Small intestine (tissue), 16 donors: ENCODE measurements at places on chromosomes 1 and 21.

- peak overlapping the region; percentile 89 for H3K27ac ChIP-seq
- no peak for DNase-seq
- no peaks in the 10 kb centered on the region for H3K36me3 ChIP-seq
- peaks cover 3% of the 10 kb centered on the region for H3K27me3 ChIP-seq
- peak overlapping the region; percentile 44 for H3K4me3 ChIP-seq
These were observed 1.1 kb downstream of the AKT3 start for GRCh38 chr1:243848858-243849420.

DNA sequence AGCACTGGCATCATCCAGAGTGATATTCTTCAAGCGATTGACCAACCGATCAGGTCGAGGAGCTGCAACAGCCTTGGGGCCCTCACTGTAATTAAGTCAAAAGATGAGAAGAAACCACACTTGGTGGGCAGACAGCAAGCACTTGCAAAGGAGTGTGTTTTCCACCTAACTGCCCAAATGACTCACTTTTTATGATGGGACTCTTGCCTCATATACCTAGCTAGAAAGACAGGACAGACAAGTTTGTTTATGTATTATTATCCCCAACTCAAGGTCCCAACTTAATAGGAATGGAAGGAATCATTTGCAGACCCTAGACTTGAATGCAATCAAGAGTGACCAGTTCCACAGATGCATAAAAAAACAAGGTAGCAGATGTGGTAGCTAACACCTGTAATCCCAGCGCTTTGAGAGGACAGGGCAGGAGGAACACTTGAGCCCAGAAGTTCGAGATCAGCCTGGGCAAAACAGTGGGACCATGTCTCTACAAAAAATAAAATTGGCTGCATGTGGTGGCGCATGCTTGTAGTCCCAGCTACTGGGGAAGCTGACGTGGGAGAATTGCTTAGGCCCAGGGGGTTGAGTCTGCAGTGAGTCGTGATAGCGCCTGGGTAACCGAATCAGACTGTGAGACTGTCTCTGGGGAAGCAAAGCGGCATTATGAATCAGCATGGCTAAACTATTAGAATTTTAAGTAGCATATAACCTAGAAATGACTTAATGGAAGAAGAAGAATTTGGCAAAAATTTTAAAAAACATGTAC is 2.3 kb upstream of the NRAS start:
- peaks cover 21% of the 10 kb centered on the region for H3K4me1 ChIP-seq
- no peak overlapping the region for H3K27ac ChIP-seq
- peak; percentile 45 for DNase-seq
- H3K36me3 ChIP-seq: peaks cover 29% of the 10 kb centered on the region

- DNase-seq: no peak
- no peak overlapping the region for H3K4me3 ChIP-seq
- no peaks in the 10 kb centered on the region for H3K27me3 ChIP-seq
- H3K27ac ChIP-seq: no peak overlapping the region
- peaks cover 4% of the 10 kb centered on the region for H3K4me1 ChIP-seq
- H3K36me3 ChIP-seq: no peaks in the 10 kb centered on the region
These were observed 6.5 kb upstream of the NEGR1 start for GRCh38 chr1:72288886-72289285.

- no peak overlapping the region for H3K27ac ChIP-seq
- no peak overlapping the region for H3K4me3 ChIP-seq
These were observed 6.4 kb upstream of the KANK4 start for GRCh38 chr1:62325681-62326080.

GRCh38 chr1:202159534-202160371 is 649 bp downstream of the PTPN7 start:
- no peak for DNase-seq
- H3K4me1 ChIP-seq: peaks cover 12% of the 10 kb centered on the region
- H3K36me3 ChIP-seq: no peaks in the 10 kb centered on the region
- H3K4me3 ChIP-seq: peak overlapping the region; percentile 51
- peak overlapping the region; percentile 73 for H3K27ac ChIP-seq

- peaks cover 14% of the 10 kb centered on the region for H3K4me1 ChIP-seq
- H3K27ac ChIP-seq: no peak overlapping the region
- no peak for DNase-seq
- H3K4me3 ChIP-seq: no peak overlapping the region
These were observed 6.0 kb downstream of the FOXJ3 start for GRCh38 chr1:42328916-42329496.

GRCh38 chr1:201213106-201213770 is 22.6 kb downstream of the IGFN1 start:
- H3K4me1 ChIP-seq: no peaks in the 10 kb centered on the region
- no peak overlapping the region for H3K27ac ChIP-seq
- no peak overlapping the region for H3K4me3 ChIP-seq
- DNase-seq: no peak

DNA sequence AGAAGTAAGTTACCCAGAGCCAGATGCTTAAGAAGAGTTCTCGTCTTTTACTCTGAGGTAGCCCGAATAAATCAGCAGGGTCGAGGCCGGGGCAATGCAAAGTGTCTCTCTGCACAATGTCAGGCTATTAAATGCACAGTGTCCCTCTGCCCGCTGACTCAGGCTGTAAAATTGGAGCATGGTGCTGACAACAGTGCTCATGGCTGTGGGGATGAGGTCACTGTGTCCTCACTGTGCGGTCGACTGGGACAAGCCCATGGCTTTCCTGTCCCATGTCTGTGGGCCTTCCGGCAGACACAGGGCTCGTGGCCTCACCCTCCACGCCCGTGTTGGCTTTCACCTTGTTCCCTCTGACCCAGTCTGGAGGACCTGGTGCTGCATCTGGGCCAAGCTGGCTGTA is 14.6 kb upstream of the SLC2A1 start:
- no peak overlapping the region for H3K27ac ChIP-seq
- peaks cover 12% of the 10 kb centered on the region for H3K4me1 ChIP-seq
- DNase-seq: peak; percentile 74

GRCh38 chr1:150352866-150353265 is 11.1 kb upstream of the RPRD2 start:
- H3K36me3 ChIP-seq: peaks cover 2% of the 10 kb centered on the region
- H3K27me3 ChIP-seq: no peaks in the 10 kb centered on the region
- H3K4me1 ChIP-seq: no peaks in the 10 kb centered on the region

DNA sequence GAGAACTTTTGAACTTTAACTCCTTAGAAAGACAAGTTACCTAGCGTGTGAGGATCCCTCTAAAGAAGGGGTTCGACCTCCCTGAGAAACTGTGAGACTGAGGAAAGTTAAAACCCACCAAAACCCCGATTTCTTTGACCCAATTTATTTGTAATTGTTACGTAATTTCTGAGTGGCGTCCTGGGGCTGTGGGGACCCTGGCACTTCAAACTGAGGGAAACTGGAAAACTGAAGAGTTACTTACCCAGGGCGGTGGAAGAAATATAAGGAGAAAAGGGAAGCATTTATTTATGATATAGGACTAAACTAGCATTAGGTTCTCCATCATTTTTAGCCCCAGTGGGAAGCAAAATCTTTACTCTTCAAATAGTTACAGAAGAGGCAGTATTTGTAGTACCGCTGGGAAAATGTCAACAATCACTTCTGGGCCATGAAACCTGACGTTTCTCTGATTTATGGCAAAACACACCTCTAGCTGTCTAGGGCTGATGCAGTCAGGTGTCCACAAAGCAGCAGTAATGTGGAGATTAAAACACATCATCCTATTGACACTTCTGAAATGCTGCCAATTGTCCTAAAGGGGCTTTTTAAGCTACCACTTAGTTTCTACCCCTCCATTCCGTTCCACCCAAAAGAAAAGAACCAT is 430 bp downstream of the S100B start:
- H3K36me3 ChIP-seq: no peaks in the 10 kb centered on the region
- H3K4me3 ChIP-seq: no peak overlapping the region
- no peak overlapping the region for H3K27ac ChIP-seq
- H3K27me3 ChIP-seq: no peaks in the 10 kb centered on the region

- H3K4me1 ChIP-seq: peaks cover 9% of the 10 kb centered on the region
- H3K36me3 ChIP-seq: peaks cover 9% of the 10 kb centered on the region
- H3K27me3 ChIP-seq: no peaks in the 10 kb centered on the region
These were observed 84.1 kb upstream of the ZNF326 start for GRCh38 chr1:89910780-89911179.

- no peaks in the 10 kb centered on the region for H3K36me3 ChIP-seq
- H3K27me3 ChIP-seq: no peaks in the 10 kb centered on the region
- DNase-seq: no peak
- no peak overlapping the region for H3K4me3 ChIP-seq
- peaks cover 2% of the 10 kb centered on the region for H3K4me1 ChIP-seq
These were observed 5.6 kb upstream of the DHCR24 start for GRCh38 chr1:54892586-54892985.

DNA sequence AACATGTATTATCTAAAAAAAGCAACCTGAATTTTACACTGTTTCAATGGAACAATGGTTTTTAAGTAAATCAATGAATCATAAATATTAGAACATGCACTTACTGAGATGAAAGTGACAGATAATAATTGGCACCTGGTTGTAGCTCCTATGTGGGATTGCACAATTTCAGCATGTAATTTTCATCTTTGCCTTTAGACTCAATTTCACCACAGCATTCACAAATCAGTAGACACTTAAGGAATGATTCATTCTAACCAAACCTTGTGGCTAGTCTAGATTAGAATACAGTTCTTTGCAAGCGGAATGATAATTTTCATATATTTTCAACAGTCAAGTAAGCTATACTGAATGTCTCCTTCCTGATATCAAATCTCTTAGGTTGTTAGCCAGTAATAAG is 853.4 kb downstream of the KCNT2 start:
- DNase-seq: no peak
- H3K27me3 ChIP-seq: no peaks in the 10 kb centered on the region

DNA sequence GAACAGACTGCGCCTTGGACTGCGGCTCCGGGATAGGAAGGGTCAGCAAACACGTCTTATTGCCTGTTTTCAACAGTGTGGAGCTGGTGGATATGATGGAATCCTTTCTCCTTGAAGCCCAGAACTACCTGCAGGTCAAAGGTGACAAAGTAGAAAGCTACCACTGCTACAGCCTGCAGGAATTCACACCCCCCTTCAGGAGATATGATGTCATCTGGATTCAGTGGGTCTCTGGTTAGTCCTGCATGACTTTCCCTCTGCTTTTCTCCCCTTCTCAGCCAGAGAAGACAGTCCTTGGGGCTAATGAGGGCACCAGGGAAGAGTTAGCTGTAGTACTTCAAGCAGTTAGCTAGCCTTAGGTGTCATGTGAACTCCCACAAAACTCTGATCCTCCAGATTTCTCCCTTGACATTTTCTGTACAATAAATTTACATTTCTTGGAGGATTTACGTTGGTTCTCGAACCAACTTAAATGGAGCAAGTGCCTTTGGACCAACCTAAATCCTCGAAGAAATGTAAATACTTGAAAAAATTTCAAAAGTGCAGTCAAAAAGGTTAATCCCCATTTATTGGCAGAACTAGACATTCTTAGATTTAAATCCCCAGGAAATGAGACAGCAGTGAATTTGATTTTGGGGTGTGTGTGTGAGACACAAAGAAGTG is 20.9 kb downstream of the NTMT2 start:
- H3K4me1 ChIP-seq: no peaks in the 10 kb centered on the region
- no peaks in the 10 kb centered on the region for H3K27me3 ChIP-seq
- no peak overlapping the region for H3K27ac ChIP-seq
- no peak for DNase-seq
- no peaks in the 10 kb centered on the region for H3K36me3 ChIP-seq
- H3K4me3 ChIP-seq: no peak overlapping the region

- no peak for DNase-seq
- H3K4me3 ChIP-seq: no peak overlapping the region
- no peaks in the 10 kb centered on the region for H3K27me3 ChIP-seq
- no peaks in the 10 kb centered on the region for H3K36me3 ChIP-seq
- H3K4me1 ChIP-seq: no peaks in the 10 kb centered on the region
These were observed 252.4 kb upstream of the DUSP10 start for GRCh38 chr1:221994274-221994698.

DNA sequence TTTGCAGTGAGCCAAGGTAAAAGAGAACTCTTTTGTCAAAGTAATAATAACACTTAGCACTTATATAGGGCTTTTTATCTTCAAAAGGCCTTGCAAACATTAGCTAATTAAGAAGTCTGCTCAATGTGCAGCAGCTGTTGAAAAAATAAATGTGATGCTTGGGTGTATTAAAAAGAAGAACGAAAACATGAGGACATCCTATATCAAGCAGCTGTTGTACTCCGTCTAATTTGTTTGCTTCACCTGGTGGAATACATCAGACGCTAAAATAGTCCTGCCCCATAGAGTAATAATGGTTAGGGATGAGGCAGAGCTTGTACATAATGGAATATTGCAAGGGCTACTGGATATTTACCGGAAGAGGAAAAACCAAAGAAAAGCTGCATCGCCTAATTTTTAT is 299.5 kb downstream of the ST6GALNAC3 start:
- no peaks in the 10 kb centered on the region for H3K27me3 ChIP-seq
- no peaks in the 10 kb centered on the region for H3K36me3 ChIP-seq
- no peak for DNase-seq
- no peaks in the 10 kb centered on the region for H3K4me1 ChIP-seq
- no peak overlapping the region for H3K4me3 ChIP-seq

GRCh38 chr1:11039351-11040104 is 7.5 kb downstream of the MASP2 start:
- H3K4me3 ChIP-seq: no peak overlapping the region
- no peaks in the 10 kb centered on the region for H3K4me1 ChIP-seq
- no peak for DNase-seq

DNA sequence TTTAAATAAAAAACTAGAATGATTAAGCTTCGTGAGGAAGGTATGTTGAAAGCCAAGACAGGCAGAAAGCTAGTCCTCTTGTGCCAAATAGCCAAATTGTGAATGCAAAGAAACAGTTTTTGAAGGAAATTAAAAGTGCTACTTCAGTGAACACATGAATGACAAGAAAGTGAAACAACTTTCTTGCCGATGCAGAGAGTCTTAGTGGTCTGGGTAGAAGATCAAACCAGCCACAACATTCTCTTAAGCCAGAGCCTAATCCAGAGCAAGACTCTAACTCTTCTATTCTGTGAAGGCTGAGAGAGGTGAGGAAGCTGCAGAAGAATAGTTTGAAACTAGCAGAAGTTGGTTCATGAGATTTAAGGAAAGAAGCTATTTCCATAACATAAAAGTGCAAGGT is 63.2 kb downstream of the TTC3 start:
- no peak overlapping the region for H3K4me3 ChIP-seq
- no peaks in the 10 kb centered on the region for H3K4me1 ChIP-seq
- no peaks in the 10 kb centered on the region for H3K27me3 ChIP-seq
- H3K27ac ChIP-seq: no peak overlapping the region
- H3K36me3 ChIP-seq: peaks cover 18% of the 10 kb centered on the region

GRCh38 chr1:4494558-4494957 is 159.9 kb upstream of the AJAP1 start:
- H3K36me3 ChIP-seq: no peaks in the 10 kb centered on the region
- no peak overlapping the region for H3K4me3 ChIP-seq
- no peaks in the 10 kb centered on the region for H3K4me1 ChIP-seq
- H3K27ac ChIP-seq: no peak overlapping the region
- H3K27me3 ChIP-seq: no peaks in the 10 kb centered on the region
- DNase-seq: no peak

GRCh38 chr1:15850471-15851001 is 3.0 kb downstream of the SPEN start:
- H3K27me3 ChIP-seq: no peaks in the 10 kb centered on the region
- no peaks in the 10 kb centered on the region for H3K4me1 ChIP-seq
- no peak overlapping the region for H3K4me3 ChIP-seq
- H3K36me3 ChIP-seq: peaks cover 6% of the 10 kb centered on the region

- H3K27ac ChIP-seq: no peak overlapping the region
- DNase-seq: no peak
- no peaks in the 10 kb centered on the region for H3K27me3 ChIP-seq
- no peaks in the 10 kb centered on the region for H3K4me1 ChIP-seq
- no peaks in the 10 kb centered on the region for H3K36me3 ChIP-seq
These were observed 60.2 kb downstream of the ODF2L start for GRCh38 chr1:86335916-86336315.
